Left renal pelvis (tissue), 4 donors: ENCODE measurements at places on chromosomes 11 and 22.

DNA sequence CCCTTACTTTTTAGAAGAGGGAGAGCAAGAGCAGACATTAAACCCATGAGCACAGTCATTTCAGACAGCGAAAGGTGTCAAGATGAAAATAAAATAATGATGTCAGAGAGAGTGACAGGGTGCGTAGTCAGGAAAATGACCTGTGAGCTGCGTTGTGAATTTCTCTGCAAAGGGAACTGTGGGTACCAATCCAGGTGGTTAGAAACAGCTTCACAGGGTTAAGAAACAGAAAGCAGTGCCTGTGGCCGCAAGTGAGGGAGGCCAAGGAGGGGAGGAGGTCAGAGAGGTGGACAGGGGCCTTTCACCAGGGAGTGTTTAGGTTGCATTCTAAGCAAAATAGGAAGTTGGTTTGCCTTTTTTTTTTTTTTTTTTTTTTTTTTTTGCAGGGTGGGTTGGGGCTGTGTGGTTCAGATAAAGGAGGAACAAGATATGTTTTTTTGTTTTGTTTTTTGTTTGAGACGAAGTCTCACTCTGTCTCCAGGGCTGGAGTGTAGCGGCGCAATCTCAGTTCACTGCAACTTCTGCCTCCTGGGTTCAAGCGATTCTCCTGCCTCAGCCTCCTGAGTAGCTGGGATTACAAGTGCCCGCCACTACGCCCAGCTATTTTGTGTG, 7.9 kb downstream of the TIGD3 start:
- DNase-seq = no peak

DNA sequence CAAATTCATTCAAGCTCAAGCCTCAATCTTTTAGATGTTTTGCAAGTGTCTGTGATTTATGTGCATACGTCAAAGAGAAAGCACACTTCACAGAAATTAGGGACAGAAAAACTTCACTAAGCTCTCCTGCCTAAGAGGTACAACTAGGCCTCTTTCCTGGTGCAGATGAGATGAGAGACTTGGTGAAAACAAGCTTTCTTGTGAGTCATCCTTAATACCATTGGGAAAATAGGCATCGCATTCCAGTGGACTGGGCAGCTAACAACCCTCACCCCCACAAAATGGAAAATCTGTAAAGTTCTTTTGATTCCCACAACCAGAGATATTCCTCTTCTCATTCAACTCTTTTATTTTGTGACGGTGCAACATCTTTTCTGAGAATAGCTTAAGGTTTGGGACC, 1110.4 kb upstream of the CCDC90B start:
- DNase-seq = no peak

DNA sequence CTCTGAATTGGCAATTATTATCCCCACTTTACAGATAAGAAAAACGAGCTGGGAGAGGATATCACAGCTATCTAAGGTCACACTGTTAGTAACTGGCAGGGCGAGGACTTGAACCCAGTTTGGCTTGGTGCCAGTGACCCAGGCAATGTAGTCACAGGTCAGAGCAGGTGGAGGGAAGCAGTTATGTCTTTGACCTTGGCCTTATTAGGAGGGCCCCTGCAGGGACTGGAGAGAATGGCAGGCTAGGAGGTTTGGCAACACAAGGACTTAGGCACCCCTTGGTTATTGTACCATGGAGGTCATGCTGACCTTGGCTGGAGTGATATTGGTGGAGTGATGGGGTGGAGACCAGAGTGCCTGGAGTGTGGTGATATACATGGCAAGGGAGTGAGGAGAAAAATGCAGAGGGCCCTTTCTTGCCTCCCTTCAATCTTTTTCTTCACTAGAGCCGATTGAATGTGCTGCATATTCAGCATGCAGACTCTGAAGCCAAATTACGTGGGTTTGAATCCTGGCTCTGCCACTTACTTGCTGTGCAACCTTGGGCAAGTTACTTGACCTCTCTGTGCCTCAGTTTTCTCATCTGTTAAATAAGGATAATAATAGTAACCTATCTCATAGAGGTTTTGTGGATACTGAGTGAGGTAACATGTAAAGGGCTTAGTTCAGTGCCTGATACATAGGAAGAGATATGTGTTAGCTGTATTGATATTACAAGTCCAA, 92.7 kb upstream of the TBCEL start:
- no peak for DNase-seq

- DNase-seq = no peak
These were observed 21.4 kb downstream of the SCUBE2 start for GRCh38 chr11:9069862-9070470.

DNA sequence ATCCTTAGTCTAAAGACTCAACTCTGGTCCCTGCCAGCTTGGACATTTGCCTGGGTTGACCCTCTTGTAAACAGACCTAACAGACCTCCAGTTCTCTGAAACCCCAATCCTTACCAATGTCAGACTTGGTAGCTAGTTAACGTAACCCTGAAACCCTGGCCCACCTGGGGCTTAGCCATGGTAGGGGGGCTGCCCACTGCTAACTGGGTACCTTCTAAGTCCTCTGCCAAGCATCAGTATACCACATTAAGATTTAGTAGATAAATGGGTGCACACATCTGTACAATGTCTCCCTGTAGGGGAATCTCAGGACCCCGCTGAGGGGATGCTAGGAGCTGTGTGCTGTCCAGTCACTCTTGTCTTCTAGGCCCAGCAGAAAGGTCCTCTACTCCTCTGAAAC, 29.9 kb upstream of the TH start:
- no peak for DNase-seq

GRCh38 chr11:14312736-14313438, 46.1 kb downstream of the RRAS2 start:
- no peak for DNase-seq

GRCh38 chr22:36351921-36352802, 35.6 kb downstream of the MYH9 start:
- no peak for DNase-seq

DNA sequence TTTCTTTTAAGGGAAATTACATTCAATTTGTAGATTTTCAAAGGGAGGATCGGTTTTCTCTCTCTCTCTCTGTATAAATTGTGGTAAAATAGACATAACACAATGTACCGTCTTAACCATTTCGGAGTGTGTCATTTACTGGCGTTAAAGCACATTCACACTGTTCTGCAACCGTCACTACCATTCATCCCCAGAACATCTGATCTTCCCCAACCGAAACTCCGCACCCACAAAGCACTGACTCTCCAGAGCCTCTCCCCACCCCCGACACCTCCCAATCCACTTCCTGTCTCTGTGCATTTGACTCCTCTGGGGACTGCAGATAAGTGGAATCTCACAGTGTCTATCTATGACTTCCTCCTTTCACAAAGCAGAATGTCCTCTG, 15.9 kb upstream of the GRAMD4 start:
- no peak for DNase-seq

DNA sequence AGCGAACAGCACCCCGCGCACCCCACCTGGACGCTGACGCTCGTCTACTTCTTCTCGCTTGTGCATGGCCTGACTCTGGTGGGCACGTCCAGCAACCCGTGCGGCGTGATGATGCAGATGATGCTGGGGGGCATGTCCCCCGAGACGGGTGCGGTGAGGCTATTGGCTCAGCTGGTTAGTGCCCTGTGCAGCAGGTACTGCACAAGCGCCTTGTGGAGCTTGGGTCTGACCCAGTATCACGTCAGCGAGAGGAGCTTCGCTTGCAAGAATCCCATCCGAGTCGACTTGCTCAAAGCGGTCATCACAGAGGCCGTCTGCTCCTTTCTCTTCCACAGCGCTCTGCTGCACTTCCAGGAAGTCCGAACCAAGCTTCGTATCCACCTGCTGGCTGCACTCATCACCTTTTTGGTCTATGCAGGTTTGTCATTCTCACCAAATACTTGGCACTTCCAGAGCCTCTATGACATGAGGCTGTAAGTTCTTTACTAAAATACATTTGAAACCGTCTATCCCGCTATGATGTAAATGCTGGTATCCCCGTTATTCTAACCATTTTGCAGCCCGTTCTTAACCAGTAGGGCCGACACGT, 535 bp downstream of the AQP11 start:
- DNase-seq = peak; percentile 19

- DNase-seq = no peak
These were observed 154.4 kb upstream of the FAT3 start for GRCh38 chr11:92070026-92070889.

GRCh38 chr11:119933584-119933983, 204.3 kb downstream of the TRIM29 start:
- no peak for DNase-seq

DNA sequence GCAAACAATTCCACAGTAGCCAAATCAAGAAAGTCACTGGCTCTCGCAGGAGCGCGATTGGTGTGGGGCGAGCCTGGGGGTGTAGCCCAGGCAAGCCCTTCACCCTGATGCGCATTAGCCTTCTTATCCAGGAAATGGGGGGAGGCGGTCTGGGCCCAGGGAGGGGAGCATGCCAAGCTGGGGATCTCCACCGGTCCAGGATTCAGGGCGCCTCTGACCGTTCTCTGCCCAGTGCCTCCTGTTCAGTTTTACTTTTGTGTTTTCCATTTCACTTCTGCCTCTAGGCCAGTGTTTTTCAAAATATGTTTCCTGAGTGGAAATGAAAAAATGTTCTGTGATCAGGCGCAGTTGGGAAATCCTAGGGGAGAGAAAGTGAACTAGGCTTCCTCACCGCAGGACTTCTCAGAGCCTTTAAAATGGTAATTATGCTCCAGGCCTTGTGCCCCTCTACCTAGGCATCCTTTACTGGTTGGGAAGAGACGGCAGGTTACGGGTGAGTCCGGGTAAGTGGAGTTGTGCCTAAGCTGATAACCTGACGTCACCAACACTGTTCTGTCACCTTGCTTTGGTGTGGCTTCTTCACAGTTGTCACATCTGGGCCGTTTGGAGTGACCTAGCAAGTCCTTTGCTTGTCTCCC, 18.4 kb downstream of the LRP5 start:
- no peak for DNase-seq

DNA sequence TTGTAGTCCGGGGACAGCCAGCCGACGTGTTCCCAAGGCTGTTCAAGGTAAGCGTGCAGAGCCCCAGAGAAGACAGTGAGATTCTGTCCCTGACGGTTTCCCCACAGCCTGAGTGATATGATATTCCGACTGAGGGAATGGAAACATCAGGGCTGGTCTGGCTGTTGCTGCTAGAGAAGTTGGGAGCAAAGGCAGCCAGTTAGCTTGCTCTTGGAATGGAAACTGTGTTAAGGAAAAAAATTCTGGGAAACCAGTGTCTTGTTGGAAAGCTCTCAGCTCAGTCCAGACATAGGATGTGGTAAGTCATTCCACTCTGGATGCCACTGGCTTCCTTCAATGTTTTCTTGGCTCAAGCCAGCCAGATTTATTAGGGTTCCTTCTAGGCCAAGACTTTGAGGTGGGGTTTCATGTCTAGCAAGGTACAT, 8.8 kb downstream of the CRY2 start:
- no peak for DNase-seq

- DNase-seq = no peak
These were observed 42.6 kb upstream of the IGSF9B start for GRCh38 chr11:133999355-133999754.
